ENCODE measurements at places on chromosomes 7 and 10.

DNA sequence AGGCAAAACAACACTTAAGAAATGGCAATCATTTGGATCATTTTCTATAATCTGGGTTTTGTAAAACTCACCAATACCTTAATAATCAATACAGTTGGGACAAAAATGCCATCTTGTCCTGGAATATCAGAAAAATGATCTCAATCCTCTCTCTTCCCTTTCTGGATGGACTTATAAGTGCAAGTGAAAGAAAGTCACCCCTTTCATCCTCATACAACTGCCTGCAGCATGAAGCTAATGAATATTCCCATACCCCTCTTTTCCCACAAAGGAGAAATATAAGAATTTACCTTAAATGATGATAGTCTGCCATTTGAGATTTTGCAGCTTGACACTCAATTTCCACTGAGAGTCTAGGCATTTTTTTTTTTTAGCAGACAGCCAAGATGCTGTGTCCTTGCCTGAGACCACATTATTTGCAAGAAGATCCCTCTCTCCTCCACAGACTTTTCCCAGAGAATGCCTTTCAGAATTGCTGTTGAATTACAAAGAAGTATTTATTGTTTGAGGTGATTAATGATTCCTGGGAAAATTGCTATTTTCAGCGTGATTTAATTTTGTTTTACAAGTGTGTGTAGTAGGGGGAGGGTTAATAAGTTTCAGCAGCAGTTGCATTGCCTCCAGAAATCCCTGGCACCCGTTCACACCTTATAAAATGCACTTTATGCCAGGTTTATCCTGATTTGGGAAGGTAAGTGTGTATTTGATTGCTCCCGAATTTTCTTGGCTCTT, 3.8 kb downstream of the HOXA4 start:
- DNase-seq: no peak

DNA sequence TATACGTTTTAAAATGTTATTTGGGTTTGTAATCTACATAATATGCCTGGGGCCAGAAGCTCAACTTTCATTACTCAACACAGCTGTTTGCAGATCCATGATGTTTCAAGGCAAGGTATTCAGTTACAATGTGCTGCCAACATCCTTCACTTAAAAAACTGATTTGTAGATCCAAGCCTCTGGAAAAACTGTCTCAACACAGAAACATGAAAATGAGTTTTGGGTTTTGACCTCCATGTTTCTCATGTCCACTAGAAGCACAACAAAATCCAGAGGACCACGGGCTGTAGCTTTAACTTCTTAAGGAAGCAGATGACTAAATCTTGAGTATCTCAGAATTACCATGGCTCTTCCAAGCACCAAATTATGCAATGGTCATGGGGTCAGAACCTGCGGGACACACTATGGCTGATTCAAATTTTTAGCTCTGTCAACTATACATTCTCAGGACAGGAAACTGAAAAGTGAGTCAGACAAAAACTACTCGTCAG, 247.1 kb upstream of the GRB10 start:
- no peak for DNase-seq

GRCh38 chr10:105700218-105700617, 1059.1 kb downstream of the SORCS3 start:
- no peak for DNase-seq

- DNase-seq: peak; percentile 19
These were observed 40.0 kb downstream of the VOPP1 start for GRCh38 chr7:55532150-55532917.

DNA sequence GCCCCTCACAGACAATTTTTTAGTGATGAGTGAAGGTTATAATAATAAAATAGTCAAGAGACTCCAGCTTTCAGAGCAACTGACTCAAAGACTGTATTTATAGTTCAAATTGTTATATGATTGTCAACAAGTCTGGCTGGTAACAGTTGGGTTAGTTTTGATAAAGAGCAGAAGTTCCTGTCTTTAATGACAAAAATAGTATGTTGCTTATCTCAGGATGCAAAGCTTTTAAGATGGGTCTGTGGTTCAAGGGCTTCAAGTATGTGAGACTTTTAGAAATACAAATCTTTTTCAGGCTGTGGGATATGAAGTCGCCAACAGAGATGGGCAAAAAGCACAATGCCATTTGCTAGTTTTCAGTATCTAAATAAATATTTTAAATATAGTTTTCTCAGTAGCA, 118.4 kb downstream of the ABCA13 start:
- no peak for DNase-seq

DNA sequence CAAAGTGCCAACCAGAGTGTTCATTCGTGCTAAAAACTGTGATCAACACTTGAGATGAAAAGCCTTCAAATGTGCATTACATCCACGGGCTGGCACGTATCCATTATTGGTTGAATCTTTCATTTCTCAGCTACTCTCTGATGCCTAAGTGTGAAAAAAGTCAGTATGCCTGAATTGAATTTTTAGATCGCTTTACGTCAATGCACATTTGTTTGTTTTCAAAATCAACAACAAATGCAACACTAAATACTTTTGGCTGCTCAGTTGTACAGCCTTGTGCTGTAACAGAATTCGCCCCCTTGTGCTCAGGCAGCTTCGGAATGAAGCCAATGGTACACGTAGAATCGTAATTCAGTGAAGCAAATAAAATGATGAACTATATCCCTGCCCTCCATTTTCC, 446.5 kb upstream of the NRP1 start:
- DNase-seq: no peak

DNA sequence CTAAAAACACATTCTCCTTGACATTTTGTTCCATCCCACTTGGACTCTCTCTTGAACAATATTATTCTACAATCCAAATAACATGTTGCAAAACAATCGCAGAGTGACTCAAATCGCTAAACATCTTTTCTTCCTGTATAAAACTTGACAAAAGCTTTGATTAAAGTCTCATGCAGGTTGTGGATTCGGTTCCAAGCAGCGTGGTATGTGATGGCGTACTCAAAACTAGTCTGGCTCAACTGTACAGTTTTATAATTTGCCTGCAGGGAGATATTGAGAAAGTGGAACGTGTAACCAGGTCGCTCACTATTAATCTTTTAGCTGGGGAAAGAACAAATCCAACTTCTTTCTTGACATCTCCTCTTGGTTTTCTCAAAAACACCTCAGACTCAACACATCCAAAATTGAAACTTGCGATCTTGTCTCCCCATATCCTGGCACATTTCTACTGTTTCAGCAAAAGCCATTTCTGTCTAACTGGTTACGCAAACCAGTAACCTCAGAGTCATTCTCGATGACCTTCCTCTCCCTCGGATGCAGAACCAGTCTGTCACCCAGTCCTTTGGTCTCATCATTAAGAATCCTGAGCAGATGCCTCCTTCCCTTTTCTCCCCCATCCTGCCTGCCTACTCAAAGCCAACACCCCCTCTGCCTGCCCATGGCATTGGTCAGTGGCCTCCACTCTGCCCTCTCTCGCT, 100.1 kb downstream of the CACNB2 start:
- DNase-seq: no peak

- no peak for DNase-seq
These were observed 664.7 kb downstream of the INHBA start for GRCh38 chr7:41038211-41038610.

GRCh38 chr10:74973741-74974392, 137.6 kb upstream of the SAMD8 start:
- DNase-seq: no peak

DNA sequence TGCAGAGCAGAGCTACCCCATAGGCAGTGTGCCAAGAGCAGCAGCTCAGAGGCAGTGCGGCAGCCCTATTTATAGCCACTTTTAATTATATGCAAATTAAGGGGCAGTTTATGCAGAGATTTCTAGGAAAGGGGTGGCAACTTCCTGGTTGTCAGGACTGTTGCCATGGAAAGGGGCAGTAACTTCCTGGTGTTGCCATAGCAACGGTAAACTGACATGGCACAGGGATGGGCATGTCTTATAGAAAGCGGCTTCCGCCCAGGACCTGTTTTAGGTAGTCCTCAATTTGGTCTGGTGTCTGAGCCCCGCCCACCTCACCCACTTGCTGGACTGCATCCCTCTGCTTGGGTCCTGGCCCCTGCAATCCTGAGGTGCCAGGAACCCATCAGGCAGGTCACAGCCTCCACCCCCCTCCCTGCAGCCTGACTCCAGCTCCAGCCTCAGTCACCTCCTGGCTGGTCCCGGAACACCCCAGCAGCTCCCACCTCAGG, 115.8 kb downstream of the TMEM130 start:
- DNase-seq: no peak

- no peak for DNase-seq
These were observed 139.7 kb downstream of the ATE1 start for GRCh38 chr10:121788115-121788514.

DNA sequence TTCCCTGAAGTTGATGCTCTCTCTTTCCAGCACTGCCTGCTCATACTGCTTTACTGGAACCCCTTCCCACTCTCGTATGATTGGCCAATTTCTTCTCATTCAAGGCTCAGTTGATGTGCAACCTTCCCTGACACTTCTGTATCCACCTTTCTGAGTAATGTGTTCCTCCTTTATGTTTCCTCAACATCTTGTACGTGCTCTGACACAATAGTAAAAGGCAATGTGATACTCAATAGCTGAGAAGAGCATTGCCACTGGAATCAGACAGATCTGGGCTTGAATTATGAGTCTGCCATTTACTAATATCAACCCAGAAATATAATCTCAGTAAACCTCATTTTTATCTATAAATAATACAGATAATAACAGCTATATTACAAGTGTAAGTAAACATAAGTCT, 34.7 kb downstream of the ARL4A start:
- no peak for DNase-seq

DNA sequence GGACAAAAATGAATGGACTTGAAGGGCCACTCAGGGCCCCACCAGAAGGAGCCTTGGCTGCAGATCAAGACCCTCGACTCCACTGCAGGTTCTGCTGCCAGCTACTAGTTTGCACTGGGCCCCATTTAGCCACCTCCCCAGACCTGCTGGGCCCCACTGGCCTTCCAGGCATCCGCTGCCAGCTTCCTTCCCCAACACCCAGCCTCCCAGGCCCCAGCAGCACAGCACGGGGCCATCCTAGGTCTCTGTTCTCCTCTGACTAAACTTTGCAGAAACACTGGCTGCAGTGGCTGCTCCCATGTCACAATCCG, 277.4 kb upstream of the KLF14 start:
- DNase-seq: no peak

- DNase-seq: no peak
These were observed 23.4 kb upstream of the NME8 start for GRCh38 chr7:37825038-37825437.

GRCh38 chr7:8514781-8515519, 81.5 kb downstream of the NXPH1 start:
- DNase-seq: no peak

- DNase-seq: no peak
These were observed 41.7 kb downstream of the HIPK2 start for GRCh38 chr7:139735912-139736595.

DNA sequence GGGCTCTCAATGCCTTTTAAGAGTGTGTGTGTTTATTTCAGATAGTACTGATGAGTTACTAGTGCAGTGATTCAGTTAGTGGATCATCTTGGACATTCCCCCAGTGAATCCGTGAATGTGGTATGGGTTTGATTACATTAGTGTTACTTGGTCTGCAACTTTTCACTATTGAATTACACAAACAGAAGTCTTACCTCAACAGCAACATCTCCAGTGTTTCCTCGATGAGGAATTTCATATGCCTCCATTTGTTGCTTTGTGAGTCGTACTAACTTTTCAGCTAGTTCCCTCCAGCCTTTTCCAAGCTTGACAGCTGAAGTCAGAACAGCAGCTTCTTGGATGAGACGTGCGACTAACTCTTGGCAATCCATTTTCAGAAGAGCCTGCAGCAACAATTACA, 63.2 kb downstream of the MACC1 start:
- no peak for DNase-seq

DNA sequence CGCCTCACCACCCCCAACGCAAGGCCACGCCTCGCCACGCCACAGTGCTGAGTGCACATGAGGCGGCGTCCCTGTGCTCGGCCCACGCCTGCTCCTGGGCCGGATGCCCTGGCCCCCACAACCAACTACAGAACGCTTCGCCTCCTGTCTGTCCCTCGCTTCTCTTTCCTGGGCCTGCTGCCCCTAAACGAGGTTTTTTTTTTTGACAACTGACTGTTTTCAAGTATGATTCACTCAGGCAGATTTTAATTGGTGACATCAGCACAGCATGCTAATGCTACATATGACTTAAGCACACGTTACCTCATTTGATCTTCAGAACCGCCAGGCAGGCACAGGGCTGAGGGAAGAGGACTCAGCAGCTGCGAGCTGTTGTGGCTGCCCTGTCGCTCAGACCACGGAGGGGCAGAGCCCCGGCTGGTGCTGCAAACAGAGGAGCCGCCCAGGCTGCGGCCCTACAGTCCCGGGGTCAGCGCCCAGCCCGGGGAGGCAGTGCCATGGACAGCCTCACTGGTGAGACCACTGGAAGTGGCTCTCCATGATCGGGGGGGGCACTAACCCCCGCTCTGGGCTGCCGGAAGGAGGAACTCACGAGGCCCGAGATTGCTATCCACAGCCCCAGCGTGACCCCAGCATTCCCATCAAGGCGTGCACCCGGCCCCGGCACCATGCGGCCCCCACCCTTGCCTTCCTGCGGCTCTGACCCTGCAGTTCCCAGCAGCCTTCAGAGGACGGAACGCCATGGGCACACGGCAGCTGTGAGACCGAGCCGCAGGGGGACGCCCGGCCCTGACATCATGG, 212.8 kb downstream of the MAD1L1 start:
- DNase-seq: no peak

DNA sequence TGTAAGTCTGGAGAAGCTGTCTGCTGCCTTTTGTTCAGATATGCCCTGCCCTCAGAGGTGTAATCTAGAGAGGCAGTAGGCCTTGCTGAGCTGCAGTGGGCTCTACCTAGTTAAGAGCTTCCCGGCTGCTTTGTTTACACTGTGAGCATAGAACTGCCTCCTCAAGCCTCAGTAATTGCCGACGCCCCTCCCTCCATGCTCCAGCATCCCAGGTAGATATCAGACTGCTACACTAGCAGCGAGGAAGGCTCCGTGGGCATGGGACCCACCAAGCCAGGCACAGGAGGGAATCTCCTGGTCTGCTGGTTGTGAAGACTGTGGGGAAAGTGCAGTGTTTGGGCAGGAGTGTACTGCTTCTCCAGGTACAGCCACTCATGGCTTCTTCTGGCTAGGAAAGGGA, 26.4 kb upstream of the CXCL12 start:
- DNase-seq: no peak

DNA sequence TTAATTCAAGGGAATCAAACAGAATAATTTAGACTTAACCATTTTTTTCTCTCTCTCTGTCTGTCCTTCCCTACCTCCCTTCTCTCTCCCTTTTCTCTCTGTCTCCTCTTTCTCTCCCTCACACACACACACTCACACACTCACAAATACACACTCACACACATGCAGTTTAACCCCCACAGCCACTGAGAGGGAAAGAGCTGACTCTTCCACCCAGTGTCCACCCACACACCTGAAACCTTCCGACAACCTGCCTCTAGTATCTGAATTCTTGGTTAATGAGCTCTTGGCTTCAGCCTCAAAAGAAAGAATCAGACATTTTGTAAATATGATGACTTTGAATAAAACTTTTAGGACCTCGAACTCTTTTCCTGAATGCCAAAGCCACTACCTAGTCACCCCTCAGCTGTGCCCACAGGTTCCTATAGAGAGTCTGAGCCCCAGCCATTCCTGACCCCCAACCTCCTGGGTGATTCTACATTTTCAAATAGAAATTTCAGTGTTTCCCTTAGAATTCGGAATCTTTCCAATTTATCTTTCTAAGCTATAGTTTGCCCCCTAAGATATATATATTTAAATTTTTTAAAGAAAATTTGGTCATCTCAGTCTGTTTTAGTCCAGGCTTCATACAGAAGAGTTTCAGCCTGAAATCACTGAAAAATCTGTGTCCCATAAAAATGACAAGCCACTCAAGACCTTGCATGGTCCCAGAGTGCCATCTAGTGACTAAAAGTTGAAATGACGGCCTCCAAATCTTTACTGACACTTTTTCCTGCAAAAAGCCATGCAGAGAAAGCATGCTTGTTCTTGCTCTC, 202.8 kb downstream of the IPMK start:
- no peak for DNase-seq
